ENCODE measurements at places on chromosomes 11 and 22.

DNA sequence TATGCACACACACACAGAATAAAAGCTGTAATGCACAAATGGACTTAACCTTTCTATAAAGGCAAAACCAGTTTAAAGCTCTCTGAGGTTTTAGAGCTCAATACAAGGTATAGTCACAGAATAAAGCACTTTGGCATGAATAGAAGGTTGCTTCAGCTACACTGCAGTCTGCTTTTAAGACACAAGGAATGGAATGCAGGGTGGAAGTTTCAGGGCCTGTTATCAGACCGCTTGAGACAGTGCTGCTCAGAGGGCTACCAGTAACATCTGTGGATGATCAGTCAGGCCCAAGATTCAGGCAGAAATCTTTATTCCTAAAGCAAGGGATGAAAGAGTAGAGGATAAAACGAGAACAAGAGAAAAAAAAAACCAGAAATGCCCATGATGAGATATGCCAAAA, 46.7 kb downstream of the CD44 start:
- DNase-seq: no peak

DNA sequence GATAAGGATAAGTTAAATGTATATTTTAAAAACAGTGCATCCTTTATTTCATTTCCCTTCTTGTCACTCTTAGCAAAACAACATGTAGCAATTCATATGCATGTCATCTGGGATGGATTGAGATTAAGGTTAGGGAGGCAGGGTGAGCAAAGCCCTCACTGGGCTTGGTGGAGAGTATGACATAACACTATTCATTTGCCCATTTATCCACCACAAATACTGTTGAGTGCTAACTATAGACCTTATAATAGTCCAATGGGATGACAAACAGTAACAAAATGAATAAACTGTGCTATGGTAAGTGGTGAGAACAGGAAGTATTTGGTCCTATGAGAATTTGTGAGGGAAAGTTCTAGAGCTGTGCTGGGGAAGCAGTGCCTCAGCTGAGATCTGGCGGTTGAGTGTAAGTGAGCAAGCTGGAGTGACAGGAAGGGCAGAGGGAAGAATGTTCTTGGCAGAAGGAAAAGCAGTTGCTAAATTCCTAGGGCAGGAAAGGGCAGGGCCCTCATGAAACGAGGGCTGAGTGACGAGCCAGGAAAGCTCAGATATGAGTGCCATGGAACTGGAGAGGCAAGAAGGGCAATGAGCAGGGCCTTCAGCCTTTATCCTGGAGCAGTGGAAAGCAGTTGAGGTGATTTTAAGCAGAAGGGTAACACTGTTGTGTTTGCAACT, 6.7 kb downstream of the HSD17B12 start:
- DNase-seq: no peak

GRCh38 chr11:33704240-33705002, 3.8 kb upstream of the C11orf91 start:
- no peak for DNase-seq

GRCh38 chr22:46376908-46377524, 41.5 kb downstream of the TRMU start:
- DNase-seq: no peak

DNA sequence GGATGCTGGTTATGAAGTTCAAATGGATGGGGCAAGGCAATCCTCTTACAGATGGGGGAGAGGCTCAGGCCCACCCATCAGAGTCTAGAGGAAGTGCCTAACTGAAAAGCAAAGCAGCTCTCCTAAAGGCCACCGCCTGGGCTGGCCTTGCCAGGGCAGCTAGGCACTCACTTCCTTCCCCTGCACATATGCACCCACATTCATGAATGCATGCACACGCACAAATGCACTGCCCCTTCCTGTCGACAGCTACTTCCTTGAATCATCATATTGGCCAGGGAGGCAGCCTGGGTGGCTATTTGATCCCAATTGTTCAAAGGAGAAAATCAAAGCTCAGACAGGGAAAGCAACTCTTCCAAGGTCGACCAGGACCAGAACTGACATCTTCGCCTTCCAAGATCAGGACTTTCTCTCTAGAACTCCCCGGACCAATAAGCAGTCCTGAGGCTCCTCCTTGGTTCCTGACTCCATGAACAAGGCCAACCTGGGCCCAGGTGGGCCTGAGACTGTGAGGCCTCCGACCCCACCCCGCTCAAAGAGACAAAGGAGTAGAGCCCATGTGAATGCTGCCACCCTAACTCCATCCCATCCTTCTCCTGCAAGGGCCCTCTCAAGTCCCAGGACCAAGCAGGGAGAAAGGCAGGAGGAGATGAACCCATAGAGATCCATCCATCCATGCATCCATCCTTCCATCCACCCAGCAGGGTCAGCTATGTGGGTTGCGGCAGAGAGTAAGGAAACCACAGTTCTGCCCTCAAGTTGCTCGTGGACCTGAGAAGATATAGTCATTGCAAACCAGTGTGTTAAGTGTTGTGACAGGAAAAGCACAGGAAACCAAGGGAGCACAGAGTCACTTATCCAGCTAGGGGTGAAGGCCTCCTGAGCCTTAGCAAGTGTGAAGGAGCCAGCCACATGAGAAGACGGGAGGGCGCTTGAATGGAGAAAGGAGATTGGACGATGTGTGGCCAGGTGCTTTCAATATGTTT, 35.4 kb upstream of the LMO1 start:
- no peak for DNase-seq

GRCh38 chr22:31192513-31192912, 19.6 kb upstream of the LIMK2 start:
- no peak for DNase-seq

- no peak for DNase-seq
Measured at GRCh38 chr11:117449111-117449693, 121.5 kb downstream of the CEP164 start.

DNA sequence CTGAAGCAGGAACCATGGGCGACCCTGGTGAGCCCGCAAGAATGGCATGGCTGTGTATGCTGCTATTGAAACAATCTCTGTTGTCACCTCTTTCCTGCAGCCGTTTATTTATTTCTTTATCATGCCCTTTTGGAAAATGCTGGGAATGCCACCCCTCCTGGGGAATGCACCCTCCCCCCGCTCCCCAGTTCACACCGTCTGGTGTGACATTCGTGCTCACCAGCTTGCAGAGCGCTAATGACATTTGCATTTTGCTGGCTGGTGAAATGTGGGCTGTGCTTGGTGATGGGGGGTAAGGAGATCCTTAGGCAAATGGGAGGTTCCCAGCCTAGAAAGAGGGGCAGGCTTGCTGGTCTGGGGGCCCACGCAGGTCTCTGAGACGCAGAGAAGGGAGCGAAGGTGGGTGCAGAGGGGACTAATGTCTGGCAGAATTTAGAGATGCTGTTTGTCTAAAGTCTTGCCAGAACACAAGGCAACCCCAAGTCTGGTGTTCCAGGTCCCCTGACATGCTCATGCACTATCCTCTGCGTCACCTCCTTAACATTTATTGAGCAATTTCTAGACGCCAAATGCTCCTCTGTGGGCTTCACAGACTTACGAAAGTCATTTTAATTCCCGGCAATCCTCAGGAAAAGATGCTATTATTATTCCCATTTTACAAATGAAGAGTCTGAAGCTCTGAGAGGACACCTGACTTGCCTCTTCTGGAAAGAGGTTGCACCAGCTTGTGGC, 91.7 kb downstream of the TP53I11 start:
- DNase-seq: no peak

GRCh38 chr22:23467721-23468294, 112.3 kb downstream of the IGLL1 start:
- no peak for DNase-seq

GRCh38 chr11:108536783-108537182, 38.6 kb upstream of the POGLUT3 start:
- DNase-seq: no peak

GRCh38 chr11:120344302-120345004, 8.2 kb downstream of the ARHGEF12 start:
- peak; percentile 15 for DNase-seq

- no peak for DNase-seq
Measured at GRCh38 chr11:134478611-134479010, 66.6 kb upstream of the B3GAT1 start.

- no peak for DNase-seq
Measured at GRCh38 chr22:46672731-46673130, 52.5 kb downstream of the GRAMD4 start.

DNA sequence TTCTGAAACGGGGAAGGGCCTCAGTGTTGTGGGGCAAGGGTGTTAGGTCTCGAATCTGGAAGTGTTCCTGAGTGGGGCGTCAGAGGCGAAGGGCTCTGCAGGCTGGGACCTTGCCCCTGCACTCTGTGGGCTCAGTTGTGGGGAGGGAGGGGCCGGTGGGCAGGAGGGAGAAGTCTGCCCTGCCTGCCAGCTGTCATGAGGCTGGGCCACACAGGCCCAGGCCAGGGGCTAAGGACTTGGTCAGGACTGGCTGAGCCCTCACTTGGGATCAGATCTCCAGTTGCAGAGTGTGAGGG, at the start of gene CRACR2B:
CRACR2B (plus strand) TSS at position 23 of the 296 bp plus-strand sequence. CDS start 689 bp downstream, outside the sequence.
- no peak for DNase-seq

- DNase-seq: no peak
Measured at GRCh38 chr22:31556627-31557203, 60.4 kb downstream of the SFI1 start.

DNA sequence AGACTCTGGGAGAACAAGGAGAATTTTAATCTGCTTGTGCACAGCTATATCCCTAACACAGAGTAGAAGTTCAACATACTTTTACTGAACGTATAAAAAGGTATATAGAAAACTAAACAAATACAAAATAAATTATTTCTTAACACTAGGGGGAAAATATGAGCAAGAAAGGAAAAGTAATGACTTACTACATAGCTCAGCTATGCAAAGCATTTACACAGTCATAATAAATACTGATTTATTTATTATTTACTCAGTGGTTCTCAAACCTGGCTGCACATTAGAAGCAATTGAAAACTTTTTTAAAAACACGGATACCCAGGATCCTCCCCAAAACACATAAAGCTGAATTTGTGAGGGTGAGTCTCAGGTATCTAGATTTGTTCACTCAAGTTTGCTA, 182.5 kb downstream of the TTC28 start:
- no peak for DNase-seq

- no peak for DNase-seq
Measured at GRCh38 chr11:37203006-37203405, 605.0 kb upstream of the RAG2 start.

DNA sequence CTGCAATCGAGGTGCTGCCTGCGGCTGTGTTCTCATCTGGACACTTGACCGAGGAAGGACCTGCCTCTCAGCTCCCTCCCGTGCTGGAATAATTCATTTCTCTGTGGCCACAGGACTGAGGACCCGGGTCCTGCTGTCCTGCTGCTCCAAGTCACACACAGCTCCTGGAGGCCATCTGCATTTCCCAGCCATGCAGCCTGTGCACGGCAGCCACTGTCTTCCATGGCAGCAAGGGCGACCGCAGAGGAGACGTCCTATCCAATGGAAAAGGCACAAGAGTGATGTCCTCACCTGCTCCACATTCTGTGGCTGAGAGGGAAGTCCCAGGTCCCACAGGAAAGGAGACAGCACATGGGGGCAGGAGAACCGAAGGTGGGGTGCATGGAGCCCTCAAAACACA, 495.8 kb downstream of the BRD1 start:
- no peak for DNase-seq

DNA sequence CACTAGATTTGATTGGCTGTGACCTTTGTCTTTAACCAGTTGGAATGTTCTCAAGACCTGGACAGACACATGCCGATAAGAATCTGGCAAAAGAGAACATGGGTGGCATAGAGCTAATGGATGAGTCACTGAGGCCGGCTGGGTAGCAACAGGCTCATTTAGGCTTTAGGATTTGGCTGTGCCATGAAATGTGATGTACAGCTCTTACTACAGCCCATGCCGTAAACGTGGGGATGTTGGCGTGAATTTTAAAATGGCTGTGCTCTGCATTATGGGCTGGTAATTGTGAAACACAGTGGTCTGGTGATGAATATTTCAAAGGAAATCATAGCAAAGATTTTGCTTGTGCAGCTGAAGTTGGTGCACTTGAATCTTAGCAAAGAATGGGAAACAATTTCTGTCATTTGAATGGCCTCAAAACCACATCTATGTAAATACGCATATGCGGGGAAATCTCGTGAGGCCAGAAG, 332.4 kb downstream of the TBC1D22A start:
- no peak for DNase-seq

GRCh38 chr11:128226106-128226716, 361.1 kb downstream of the ETS1 start:
- DNase-seq: no peak

DNA sequence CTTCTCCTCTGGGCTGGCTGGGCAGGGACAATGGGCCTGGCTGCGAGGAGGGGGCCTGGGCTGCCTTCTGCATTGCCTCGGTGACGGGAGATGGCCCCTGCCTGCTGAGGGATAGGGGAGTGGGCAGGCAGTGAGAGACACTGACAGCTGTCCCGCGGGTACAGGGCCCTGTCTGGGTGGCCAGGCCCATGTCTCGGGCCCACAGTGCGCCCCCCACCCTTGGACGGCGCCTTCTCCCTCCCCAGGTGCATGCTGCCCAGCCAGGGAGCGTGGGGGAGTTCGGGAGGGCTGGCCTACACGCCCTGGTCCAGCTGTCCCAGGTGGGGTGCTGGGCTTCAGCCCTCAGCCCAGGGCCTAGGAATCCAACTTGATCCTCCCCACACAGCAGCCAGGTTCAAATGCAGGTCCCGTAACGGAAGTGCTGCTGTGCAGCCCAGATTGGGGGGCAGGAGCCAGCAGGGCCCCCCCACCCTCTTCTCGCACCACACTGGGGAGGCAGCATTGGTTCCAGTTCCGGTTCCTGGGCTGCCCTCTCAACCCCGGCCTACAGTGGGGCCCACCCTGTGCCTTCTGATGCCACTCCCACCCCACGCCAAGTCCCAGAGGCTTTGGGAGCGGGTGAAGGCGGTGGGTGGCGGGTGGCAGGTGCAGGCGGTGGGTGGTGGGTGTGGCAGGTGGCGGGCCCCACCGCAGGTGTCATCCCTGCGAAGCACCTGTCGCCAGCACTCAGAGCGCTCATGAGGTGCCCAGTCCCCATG, 7.3 kb upstream of the TSSC4 start:
- DNase-seq: no peak

DNA sequence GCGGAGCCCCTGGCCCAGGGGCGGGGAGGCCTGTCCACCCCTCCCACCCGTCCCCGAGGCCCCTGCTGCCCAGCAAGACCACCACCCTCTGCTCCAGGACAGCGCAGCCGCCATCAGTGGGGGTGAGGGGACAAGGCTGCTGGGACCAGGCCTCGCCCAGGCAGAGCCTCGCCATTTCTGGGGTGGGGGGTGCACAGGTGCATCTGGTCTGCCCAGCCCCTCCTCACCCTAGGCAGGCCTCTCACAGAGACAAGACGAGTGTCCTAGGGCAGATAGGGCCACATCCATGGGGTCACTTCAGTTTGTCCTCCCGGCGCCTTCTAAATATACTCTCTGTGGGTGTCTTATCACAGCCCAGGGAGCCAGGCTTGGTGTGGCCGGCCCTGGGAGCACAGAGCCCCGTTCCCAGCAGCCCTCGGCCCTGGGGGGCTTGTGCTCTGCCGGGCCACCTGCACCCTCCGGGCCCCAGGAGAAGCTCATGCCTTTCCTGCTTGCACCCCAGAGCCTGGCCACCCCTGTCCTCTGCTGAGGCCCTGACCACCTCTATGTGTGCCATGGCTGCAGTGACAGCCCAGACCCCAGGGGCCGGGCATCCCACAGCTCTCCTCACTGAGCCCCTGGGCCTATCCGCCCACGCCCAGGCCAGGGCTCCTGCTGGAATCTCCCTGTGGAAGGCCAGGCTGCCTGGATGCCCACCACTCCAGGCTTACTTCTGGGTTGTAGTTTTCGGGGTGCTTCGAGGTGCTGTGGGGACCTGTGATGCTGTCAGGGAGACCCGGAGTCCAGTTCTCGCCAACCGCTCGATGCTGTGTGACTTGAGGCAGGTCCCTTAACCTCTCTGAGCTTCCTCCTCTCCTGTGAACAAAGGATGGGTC, 70.8 kb downstream of the KCNQ1 start:
- DNase-seq: no peak
